Activated CD8-positive, alpha-beta T cell treated with anti-CD3 and anti-CD28 coated beads, Interleukin-2, amount 10 ng/mL, durations not matched to agents 7 days and 5 days (primary cell): ENCODE measurements at places on chromosomes 1 and 21.

GRCh38 chr1:160539990-160540858 lies 17.2 kb upstream of the SLAMF6 start:
- DNase-seq, result peak; percentile 76

DNA sequence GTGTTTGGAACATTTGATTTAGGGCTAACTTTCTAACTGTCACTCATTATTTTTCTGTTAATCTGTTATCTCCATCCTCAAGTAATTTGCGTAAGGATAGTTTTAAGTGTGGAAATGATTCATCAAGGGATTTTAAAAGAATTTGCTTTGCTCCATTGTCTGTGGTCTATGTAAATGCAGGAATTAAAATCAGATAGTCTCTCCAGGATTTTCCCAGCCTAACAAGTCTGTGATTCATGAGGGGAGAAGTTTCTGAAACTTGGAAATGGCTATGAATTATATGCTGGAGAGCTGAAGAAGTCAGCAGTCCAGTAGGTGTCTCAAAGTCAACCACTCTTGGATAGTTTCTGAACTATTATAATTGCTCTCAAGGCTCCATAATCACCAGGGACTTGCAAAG lies 264.5 kb downstream of the MRPL39 start:
- DNase-seq, result no peak

GRCh38 chr21:40454057-40454456 lies 392.9 kb downstream of the DSCAM start:
- DNase-seq, result no peak

DNA sequence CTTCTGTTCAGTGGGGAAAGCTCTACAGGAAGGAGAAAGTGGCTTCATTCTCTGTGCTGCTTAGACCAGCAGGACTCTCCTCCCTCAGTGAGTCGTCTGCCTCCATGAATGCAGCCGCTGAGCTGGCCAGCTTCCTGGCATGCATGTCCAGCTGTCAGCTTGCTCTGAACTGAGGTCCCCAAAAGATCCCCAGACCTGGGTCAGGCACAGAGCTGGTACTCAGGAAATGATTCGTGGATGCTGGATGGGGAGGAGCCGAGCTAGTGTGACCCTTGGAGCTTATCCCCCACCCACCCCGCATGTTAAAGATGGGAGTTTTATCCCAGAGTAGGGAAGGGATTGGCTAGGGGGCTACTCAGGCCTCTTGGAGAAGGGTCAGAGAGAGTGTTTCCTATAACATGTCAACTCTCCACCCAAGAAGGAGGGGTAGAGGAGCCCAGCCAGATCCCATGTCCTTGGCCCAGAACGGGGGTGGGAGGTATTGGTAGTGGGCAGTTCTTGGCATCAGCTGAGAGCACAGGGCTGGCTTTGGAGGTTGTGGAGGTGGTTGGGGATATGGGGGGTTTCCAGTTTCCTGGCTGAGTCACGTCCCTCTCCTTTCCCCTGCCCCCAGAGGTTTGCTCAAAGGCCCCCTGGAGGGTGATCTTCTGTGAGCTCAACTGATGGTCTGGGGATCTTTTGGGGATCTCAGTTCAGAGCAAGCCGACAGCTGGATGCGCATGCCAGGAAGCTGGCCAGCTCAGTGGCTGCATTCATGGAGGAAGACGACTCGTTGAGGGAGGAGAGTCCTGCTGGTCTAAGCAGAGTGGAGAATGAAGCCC lies 110.1 kb downstream of the FOXD2 start:
- DNase-seq, result no peak

DNA sequence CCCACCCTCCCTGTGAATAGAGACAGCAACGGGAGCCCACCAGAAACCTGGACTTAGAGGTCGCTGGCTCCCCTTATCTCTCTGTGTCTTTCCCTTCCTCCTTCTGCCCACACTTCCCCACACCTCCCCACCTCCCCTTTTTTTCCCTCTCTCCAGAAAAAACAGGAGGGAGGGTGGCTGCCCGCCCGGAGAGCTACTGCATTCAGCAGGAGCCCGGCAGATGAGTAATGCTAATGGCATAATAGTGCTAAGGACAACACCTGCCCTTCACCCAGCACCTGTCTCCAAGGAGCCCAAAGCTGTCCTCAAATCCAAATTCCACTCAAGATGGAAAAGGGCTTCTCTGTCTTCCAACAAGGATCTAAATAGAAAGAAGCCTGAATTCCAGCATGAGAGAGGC lies 11.4 kb upstream of the PRELP start:
- DNase-seq, result no peak

DNA sequence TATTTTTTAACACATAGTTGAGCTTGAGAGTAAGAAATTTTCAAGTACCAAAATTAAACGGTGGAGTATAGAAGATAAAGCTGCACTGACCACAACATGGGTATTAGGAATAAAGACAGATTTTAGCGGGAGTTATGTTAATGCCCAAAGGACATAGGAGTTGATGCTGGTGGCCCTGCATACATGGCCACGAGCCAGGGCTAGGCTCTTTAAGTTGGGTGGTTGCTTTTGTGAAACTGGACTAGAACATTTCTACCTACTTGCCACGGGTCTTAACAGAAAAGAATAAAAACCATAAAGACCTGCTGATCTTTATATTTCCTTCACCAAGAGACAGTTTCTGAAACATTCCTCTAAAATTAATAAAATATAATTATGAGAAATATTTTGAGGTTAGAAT lies 14.9 kb downstream of the EDEM3 start:
- no peak for DNase-seq

GRCh38 chr1:34682452-34683223 lies 72.2 kb upstream of the GJB5 start:
- DNase-seq, result no peak
